ENCODE measurements at places on chromosomes 12 and 14.
A peak's percentile ranks its signal among the peaks of the same experiment; 100 is the strongest.

DNA sequence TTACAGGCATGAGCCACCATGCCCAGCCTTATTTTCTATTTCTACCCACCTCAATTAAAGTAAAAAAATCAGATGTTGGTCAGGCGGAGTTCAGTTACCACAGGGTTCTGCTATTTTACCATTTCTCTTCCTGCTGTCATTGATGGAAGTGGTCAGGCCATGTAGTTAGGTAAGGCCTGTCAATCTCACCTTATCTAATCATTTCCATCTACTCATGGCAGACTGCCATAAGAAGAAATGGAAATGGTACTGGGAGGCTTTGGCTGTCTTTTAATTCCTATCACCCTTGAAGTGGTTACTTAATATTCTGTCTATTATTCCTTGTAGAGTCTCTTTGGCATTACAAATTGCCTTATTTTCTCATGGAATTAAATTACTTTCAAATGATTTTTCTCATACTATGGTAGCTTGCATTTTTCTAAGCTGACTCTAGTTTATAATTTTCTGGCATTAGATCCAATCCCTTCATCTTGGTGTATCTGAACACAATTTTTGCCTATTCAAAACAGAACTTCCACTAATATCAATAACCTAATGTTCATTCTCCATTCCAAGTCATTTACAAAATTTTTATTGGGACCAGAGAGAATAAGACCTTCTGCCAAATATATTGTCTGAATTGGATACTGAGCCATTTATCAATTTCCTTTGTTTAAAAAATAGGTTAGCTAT lies 198.7 kb downstream of the DACT1 start:
- no peak for DNase-seq

GRCh38 chr12:53713516-53713915 lies 13.7 kb downstream of the CALCOCO1 start:
- no peak for DNase-seq

DNA sequence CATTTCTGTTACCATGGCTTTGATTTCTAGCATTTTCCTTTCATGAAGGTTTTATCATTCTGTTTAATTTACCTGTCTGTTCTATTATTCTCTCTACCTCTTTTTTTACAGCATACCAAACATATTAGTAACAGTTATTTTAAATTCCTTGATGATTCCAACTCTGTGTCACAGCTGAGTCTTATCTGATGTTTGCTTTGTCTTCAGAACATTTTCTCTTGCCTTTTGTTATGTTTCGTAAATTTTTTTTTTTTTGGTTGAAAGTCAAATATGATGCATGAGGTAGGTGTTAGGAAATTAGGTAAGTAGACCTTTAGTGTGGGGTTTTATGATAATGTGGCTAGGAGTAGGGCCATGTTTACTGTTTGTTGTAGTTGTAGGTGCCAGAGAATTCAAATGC lies 496.4 kb downstream of the FOXG1 start:
- no peak for DNase-seq

DNA sequence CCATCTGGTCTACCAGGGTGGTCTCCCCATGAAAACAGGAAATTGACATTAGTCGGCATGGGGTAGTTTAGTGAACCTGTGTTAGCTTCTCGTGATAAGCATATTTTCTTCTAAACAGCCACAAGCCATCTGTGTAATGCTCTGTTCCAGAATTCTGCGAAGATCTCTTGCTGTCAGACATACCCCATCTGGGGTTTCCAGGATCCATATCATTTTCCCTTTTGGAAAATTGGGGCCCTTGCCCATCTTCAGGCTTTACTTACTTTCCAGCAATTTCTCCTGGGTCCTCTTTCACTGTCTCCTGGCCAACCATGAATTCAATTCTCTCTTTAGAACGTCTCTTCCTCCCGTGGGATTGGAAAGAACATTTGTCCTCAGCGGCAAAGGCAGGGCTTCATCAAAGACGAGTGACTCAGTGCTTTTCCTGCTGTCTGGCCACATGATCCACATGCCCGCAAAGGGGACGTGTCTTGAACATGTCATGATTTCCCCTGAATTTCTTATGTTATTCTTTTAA lies 21.4 kb upstream of the NCOR2 start:
- peak; percentile 57 for DNase-seq

DNA sequence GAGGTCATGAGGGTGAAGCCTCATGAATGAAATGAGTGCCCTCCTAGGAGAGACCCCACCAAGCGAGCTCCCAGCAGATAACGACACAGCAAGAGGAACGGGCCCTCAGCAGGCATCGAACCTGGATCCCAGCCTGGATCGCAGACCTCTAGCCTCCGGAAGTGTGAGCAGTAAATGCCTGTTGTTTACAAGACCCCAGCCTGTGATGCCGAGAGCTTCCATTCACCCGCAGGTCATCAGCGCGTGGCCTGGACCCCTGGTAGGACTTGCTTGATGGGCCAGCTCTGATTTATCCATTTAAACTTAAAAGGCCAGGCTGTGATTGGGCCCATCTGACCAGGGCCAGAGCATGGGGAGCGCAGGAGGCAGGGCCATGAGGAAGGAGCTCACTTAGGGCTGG lies 7.0 kb downstream of the TMEM179 start:
- no peak for DNase-seq

DNA sequence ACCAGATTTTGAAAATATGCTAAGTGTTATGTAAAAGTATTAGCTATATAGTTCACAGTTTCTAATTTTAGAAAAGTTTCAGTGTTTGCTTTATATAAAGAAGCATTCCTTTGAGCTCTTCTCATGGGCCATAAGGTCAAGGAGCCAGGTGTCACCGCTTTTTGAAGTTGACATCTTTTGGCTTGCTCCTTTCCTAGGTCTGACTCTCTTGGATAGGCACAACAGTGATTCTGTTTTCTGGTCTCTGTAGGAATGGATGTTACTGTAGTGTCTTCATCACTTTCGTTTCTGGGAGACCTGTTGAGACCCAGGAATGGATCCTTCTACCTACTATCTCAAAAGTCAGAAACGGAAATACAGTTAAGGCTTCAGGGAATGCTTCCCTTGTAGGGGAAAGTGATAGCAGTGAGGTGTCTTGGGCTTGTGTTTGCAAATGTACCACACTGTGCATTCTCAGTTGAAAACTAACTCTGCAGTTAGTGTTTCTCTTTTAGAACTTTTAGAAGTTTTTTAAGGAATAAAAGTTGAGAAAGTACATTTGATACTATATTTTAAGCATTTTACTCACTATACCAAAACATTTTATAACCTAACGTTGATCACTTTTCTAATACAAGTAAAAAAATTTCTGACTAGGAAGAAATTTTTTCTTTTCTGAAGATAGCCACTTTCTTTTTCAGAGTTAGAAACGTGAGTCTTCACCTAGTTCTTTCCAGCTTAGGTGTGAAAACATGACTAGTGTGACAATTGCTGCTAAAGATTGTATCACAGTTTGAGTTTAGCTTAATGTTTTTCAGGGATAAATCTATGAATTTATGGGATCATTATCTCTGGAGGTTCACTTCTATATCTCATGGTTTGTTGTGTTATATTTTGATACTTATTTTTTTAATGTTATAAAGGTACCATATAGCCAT lies 20.8 kb downstream of the VRK1 start:
- no peak for DNase-seq

- no peak for DNase-seq
These were observed 275.4 kb downstream of the TTC6 start for GRCh38 chr14:37870632-37871346.

GRCh38 chr12:54136844-54137580 lies 51.8 kb downstream of the SMUG1 start:
- DNase-seq = no peak

GRCh38 chr14:35155962-35156361 lies 33.6 kb downstream of the PRORP start:
- DNase-seq = no peak

- DNase-seq = no peak
These were observed 11.8 kb downstream of the TMEM179 start for GRCh38 chr14:104592785-104593184.

DNA sequence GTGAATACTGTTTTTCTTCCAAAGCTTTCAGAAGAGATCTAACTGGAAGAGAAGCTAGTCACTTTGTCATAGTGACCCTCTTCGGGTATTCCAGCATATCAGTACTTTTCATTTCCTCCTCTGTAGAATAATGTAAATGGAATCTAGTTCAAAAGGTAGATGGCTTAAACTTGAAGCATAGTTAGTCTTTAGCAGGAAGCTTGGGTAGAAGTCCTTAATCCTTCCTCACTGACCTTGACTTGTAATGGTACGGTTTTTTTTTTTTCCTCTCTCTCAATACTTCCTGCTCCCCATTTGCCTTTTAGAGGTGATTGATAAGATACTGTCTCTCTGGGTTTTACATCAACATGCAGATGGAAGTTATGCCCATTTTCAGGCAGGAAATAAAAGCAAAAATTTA lies 1.7 kb downstream of the FBXO34 start:
- no peak for DNase-seq

DNA sequence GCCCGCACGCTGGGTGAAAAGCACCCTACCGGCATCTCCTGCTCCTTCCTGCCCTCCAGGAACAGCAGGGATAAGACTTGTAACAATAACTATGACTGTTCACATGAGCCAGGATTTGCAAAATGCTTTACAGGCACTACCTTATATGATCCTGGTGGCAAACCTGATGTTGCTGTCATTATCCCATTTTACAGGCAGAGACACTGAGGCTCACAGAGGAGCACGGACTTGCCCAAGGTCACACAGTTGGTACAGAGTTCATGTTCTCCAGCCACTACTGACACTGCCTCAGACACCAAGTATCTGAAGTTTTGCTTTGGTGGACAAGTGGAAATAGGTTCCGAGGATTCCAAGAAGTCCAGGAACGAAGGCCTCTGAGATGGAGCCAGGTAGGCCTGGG lies 22.6 kb downstream of the GLTP start:
- DNase-seq = no peak

- no peak for DNase-seq
These were observed 13.8 kb downstream of the MEG3 start for GRCh38 chr14:100839681-100840111.

DNA sequence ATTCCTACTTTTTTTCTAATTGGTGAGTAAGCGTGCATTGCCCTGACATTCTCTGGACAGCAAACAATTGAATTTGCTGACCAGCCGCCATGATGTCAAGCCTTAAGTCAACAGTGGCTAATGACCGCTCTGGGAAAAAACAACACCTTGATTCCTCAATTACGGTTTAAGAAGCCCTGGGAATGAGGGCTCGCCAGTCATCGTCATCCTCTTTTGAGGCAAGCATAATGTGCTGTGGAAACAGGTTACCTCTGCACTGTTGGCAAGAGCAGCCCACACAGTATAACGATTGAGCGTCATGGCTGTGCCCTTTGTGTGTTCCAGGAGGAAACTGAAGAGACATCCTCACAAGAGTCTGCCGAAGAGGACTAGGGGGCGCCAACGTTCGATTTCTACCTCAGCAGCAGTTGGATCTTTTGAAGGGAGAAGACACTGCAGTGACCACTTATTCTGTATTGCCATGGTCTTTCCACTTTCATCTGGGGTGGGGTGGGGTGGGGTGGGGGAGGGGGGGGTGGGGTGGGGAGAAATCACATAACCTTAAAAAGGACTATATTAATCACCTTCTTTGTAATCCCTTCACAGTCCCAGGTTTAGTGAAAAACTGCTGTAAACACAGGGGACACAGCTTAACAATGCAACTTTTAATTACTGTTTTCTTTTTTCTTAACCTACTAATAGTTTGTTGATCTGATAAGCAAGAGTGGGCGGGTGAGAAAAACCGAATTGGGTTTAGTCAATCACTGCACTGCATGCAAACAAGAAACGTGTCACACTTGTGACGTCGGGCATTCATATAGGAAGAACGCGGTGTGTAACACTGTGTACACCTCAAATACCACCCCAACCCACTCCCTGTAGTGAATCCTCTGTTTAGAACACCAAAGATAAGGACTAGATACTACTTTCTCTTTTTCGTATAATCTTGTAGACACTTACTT lies 138.9 kb downstream of the HMGA2 start:
- DNase-seq = no peak

DNA sequence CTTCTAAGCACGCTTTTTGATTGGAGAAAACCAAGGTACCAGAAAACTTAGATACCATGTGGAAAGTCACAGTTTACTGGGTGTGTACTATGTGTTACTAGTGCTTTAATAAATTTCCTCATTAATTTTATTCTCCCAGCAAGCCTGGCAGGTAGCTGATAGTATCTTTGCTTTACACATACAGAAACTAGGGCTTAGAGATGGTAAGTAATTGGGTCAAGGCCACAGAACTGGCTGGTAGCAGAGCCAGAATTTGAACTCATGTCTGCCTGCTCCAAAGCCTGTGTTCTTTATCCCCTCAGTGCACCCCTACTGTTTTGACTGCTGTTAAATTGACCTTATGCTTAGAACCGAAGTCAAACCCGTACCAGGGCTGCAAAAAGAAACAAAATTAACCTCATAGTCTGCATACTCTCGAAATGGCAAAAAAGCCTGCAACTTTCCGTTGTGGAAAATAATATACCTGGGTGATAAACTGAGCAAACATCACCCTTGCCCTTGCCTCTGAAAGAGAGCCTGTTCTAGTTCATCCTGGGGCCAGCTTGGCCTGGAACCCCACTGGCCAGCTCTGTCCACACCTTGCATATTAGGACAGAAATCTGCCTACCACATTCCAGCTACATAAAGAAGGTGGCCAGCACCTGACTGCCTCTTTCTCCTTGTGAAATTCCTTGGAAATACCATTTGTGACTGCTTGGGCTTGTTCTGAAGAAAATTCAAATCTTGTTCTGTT lies 118.9 kb downstream of the ETV6 start:
- DNase-seq = no peak

GRCh38 chr12:25308756-25309155 lies 58.0 kb upstream of the KRAS start:
- DNase-seq = no peak

DNA sequence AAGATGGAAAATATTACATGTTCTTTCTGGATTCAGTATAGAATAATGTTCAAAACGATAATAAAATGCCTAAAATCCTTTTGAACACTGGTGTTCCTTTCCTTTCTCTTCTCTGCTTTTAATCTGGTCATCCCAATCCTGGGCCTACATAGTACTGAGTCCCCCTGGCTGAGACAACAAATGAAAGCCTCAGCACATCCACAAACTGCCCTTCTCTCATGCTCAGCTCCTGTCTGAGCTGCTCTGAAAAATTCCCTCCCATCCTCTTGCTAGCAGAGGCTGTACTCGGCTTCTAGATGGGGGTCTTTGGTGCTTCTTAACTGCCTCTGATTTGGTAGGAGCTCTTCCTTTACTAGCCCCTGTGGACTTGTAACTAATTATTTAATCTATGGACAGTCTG lies 232.3 kb downstream of the MED13L start:
- no peak for DNase-seq

DNA sequence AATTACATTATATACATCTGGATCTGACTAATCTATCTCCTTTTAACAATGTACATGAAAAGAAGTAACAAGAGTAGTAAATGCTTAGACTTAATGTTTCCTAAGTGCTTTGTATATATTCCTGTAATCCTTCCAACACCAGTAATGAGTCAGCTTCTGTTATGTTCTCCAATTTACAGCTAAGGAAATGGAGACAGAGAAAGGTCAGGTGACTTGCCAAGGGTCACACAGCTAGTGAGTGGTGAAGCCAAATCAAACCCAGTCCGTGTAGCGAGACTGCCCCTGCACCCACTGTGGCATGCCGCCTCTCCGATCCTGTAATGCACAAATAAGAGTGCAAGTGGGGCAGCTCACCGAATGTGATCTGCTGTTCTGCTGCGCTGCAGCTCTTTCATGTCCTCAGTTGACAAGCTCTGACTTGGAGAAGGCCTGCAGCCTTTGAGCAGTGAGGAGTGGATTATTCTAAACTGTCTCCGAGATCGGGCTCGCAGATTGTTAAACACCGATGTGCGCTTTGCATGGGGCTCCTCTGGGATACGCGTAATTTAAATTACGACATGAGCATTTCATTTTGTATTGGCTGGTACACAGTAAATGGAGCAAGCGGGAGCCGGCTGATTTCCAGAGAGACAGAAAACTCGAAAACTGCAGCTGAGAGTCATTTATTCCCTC lies 65.1 kb upstream of the KTN1 start:
- no peak for DNase-seq
